ENCODE measurements at places on chromosomes 7 and 10. TPM values are rescaled to one million over a fixed set of nuclear protein-coding genes. Genes with fewer than 3 reads are reported as not detected.

DNA sequence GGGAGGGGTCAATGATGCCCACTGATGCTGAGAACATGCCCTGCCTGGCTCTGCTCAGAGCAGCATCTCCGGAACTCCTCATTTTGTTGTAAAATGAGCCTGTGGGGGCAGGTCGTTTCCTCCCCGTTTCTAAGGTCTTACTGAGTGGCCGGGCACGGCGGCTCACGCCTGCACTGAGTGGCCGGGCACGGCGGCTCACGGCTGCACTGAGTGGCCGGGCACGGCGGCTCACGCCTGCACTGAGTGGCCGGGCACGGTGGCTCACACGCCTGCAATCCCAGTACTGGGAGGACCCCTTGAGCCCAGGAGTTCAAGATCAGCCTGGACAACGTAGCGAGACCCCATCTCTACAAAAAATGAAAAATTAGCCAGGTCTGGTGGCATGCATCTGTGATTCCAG lies 39.0 kb upstream of the FOXL3 start:
- DNase-seq = no peak

GRCh38 chr10:739403-739802 lies 49.9 kb upstream of the DIP2C start:
- DNase-seq = no peak

GRCh38 chr7:32393861-32394260 lies 96.3 kb downstream of the LSM5 start:
- DNase-seq = no peak

- no peak for DNase-seq
These were observed 71.1 kb upstream of the OIT3 start for GRCh38 chr10:72822342-72822986.

DNA sequence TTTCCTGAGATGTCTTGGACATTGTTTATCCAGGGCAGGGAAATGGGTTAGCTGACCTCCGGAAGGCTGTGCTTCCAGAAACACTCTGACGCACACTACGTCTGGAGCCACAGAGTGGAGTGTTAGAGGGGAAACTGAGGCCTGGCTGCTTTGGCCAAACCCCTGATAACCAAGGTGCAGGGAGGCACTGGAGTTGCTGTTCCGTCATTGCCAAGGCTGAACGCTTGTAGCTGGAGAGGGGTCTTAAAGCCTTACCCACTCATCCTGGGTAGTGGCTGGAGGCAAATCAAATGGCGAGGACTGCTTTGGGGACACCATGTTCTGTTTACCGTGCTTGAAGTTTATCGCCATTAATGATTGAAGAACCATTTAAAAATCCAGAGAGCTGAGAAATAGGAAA lies 604.1 kb upstream of the FOXK1 start:
- no peak for DNase-seq

- no peak for DNase-seq
These were observed 182.0 kb upstream of the PPP1R3A start for GRCh38 chr7:114100810-114101209.

DNA sequence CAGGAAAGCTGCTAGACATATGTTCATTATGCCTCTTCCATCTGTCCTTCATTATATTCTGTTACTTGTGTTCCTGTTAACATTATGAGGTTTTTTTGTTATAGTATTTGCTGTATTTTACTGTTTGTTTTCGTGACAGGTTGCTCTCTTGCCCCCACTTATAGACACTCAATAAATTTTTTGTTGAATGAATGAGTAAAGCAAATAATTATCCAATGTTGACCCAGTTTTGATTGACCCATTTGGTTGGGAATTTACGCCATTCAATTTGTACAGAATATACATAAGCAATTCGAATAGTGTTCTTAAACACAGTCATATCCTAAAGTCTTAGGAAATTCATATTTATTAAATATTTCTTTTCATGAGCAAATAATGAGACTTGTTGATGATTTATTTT lies 11.8 kb downstream of the CCSER2 start:
- DNase-seq = no peak

Gene HOXA1
- 2.8 TPM for polyA plus RNA-seq

Gene NPS
- polyA plus RNA-seq = not detected

Gene EIF3A
- 144 TPM for polyA plus RNA-seq

Gene LRIT1
- not detected for polyA plus RNA-seq
